ENCODE measurements at places on chromosomes 11 and 22.

GRCh38 chr11:107707215-107707671, 4.6 kb downstream of the SLN start:
- DNase-seq: no peak

DNA sequence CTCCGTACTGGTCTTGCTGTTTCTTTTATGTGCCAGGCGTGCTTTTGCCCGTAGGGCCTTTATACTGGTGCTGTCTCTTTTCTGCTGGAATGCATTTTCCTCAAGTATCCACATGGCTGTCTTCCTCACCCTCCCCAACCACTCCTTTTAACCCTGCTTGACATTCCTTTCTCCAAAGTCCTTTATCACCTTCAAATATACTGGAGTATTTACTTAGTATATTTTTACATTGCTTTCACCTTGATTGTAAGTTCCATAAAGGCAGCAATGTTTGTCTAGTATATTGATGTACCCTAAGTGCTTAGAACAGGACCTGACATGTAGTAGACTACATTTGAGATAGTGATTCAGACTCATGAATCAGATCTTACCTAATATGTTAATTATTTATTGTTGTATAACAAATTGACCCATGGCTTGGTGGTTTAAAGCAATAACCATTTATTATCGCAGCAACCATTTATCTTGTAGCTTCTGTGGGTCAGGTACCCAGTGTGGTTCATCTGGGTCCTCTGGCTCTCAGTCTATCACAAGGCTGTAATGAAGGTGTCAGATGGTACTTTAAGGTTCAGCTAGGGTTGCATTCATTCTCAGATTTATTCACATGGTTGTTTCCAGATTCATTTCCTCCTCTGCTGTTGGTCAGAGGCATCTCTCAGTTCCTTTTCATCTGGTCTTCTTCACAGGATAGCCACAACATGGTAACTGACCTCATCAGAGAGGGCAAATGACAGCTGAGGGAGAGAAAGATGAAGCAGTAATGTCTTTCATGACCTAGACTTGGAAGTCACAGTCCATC, 34.2 kb downstream of the DDX10 start:
- no peak for DNase-seq

GRCh38 chr22:27870234-27871191, 48.5 kb downstream of the PITPNB start:
- DNase-seq: no peak

GRCh38 chr11:70348608-70349007, 49.7 kb upstream of the CTTN start:
- DNase-seq: no peak

- no peak for DNase-seq
These were observed 3.6 kb upstream of the CSNK1E start for GRCh38 chr22:38320605-38321402.

- DNase-seq: no peak
These were observed 26.9 kb upstream of the GRAMD4 start for GRCh38 chr22:46593211-46593681.

DNA sequence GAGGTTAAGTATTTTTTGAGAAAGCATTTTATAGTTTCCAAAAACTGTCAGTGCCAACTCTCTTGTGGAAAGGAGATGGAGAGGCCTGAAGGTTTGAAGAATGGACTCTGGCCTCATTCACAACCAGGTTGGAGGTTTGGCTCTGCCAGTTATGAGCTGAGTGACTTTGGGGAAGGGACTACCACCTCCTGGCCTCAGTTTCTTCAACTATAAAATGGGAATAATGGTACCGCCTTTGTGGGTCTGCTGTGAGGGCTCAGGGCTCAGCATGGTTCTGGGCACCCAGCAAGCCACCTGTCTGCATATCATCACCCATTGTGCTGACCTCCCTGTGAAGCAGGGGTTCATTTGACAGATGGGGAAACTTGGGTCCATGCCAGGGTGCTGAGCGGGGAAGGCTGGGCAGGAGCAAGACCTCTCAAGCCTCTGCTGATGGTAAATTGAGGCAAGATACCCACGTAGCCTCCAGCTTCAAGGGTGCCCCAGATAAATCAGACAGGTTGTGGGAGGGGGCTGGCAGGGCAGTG, 3.5 kb upstream of the LIF start:
- no peak for DNase-seq

- no peak for DNase-seq
These were observed 36.0 kb upstream of the LDLRAD3 start for GRCh38 chr11:35907648-35908431.

- DNase-seq: no peak
These were observed 322.8 kb downstream of the LARGE1 start for GRCh38 chr22:33597274-33597985.

DNA sequence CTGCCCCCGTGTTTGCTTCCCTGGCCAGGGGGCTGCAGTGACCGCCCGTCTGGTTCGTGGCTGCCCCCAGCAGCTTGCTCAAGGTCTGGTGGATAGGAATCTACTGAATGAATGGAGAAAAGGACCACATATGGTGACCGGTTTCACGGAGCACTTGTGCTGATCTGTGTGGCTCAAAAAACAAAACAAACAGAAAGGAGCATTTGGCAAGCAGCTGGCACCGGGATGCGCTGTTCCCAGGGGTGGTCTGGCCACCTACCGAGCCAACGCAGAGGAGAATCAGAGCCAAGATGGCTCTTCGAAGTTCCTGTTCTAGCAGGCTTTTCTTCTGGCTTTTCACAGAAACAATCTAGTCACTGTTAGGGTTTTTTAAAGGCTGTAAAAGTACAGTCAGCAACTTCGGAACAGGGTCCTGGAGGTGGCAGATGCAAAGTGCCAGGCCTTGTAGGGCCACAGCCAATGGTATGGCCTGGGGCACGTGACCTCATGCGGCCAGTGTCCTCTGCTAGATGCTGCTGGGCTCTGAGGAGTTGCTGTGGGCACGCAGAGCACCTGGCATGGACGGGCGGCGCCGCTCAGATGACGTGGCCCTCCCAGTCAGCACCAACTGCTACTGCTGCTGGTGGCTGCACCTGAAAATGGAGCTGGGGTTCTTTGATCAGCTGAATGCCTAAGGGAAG, 27.3 kb upstream of the PACSIN2 start:
- DNase-seq: no peak

DNA sequence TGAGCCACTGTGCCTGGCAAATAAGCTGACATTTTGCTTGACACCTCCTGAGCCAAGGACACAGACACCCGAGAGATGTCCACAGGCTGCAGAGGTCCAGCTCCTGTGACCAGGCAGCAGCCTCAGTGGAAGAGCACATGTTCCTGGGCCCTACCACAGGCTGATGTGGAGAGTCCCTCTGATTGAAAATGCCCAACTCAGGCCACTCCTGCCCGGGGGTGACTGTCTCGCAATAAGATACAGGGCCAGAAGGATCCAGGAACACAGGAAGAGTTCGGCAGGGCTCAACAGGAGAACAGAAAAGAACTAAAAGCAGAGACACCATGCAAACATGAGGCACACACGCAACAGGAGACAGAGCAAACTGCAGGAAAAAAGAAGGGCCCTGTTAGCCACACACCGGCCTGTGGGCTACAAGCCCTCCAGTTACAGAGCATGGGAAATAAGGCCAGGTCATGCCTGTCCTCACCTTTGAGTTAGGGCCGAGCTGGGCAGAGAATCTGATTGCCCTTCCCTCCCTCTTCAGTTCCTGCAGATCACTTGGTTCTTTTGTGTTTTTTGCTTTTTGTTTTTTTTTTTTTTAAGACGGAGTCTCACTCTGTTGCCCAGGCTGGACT, 28.3 kb upstream of the MALAT1 start:
- no peak for DNase-seq

DNA sequence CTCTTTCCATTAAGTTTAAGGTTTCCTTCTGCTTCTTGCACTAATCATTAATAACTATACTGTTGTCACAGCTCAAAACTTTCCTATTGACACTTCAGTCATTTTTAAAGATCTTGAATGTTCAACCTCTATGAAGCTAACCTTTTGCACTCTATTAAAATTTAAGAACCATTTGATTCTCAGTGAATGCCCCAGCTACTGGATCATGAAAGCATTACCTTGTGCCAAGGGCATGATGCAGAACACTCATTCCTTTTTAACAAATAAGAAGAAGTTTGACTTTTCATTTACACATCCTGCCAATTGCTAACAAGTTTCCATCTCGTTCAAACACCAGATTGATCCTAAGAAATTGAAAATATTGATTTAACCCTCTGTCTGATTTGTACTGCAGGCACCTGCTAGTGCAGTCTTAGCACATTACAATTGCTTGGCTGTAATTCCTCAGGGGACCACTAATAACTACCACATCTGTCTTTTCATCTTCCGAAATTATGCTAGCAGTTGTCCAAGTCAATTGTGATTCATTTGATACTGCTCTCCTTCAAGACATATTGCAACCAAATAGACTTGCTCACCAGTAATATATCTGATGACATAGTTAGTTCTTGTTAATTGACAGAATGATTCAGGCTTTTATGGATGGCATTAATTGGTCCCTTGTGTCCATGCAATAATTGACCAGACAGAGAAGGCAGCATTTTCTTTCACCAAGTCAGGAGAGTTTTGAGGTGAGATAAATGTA, 158.4 kb downstream of the TEAD1 start:
- DNase-seq: no peak

GRCh38 chr11:61954851-61955421, 4.8 kb downstream of the BEST1 start:
- no peak for DNase-seq

DNA sequence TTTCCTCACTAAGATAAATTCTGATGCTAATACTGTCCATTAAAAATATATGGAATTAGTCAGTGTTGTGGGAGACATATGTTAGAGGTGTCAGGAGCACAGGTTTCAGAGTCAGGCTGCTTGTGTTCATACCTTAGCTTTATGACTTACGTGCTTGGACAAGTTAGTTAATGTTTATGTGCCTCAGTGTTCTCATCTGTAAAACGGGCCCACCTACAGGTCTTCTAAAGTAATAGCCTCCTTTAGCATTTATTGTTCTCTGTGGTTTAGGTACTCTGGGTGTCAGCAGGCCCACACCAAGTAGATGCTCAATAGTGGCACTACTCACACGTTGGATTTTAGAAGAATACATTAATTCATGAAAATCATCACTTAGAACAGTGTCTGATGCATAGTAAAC, 308.7 kb upstream of the ZC3H12C start:
- no peak for DNase-seq

DNA sequence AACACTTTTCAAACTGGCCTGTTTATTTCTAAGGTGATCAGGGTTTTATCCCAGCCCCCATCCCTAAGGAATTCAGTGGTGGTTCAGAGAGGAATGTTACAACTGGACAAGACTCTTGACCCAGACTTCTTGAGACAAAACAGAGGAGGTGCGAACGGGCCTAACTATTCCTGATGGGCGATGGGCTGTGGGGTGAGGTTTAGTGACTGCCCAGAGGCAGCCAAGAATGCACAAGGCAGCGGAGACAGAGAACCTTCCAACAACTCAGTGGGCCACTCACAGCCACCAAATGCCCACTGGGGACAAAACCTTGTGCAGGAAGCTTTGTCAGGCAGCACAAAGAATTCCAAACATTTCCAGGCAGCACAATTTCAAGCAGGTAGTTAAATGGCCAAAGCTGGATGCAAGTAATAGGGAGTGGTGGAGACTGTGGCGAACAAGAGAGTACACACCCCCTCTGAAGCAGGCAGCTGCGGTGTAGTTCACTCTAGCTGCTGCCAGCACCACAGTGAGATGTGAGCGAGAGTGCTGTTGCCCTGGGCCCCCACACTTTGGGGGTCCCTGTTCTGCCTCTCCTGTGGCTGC, 29.2 kb downstream of the SCUBE1 start:
- DNase-seq: no peak

DNA sequence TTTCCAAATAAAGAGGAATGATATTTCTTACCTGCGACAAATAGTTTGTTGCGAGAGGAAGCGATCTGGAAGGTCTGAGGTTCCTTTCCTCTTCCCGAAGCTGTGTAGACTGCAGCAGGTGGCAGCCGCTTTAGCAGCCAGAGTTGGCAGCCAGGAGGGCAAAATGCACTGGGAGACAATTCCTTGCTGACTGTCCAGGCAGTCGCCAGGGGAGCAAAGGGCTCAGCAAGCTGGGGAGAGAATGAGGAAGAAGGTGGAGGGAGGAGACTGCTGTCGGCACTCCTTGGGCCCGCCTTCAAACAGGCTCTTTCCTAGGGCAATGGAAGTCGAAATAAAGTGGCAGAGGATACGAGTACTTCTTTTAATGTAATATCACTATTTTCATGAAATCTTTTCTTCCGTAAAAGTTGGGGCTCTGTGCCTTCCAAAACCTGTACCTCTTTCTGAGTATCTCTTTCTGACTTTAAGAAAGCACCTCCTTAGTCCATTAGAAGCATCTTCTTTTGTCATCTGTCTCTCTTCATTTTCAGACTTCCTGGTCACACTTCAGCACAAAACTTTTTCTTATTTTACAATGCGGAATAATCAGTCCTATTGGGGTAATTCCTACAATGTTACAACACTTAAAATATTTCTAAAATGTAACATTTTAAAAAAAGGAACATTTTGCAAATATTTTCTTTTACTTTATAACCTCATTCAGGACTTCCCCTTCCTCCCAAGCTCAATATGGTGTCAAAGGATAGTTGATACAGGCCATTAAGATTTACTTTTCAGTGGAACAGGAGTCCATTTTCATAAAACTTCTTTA, at the start of gene IL18:
TSS of gene IL18 (minus strand) at position 220 of the 811 bp plus-strand sequence. CDS start 9,041 bp downstream, outside the sequence.
- DNase-seq: no peak

- no peak for DNase-seq
These were observed 34.5 kb downstream of the ELF5 start for GRCh38 chr11:34478845-34479663.

GRCh38 chr22:45087802-45088201, 75.9 kb upstream of the NUP50 start:
- DNase-seq: no peak

DNA sequence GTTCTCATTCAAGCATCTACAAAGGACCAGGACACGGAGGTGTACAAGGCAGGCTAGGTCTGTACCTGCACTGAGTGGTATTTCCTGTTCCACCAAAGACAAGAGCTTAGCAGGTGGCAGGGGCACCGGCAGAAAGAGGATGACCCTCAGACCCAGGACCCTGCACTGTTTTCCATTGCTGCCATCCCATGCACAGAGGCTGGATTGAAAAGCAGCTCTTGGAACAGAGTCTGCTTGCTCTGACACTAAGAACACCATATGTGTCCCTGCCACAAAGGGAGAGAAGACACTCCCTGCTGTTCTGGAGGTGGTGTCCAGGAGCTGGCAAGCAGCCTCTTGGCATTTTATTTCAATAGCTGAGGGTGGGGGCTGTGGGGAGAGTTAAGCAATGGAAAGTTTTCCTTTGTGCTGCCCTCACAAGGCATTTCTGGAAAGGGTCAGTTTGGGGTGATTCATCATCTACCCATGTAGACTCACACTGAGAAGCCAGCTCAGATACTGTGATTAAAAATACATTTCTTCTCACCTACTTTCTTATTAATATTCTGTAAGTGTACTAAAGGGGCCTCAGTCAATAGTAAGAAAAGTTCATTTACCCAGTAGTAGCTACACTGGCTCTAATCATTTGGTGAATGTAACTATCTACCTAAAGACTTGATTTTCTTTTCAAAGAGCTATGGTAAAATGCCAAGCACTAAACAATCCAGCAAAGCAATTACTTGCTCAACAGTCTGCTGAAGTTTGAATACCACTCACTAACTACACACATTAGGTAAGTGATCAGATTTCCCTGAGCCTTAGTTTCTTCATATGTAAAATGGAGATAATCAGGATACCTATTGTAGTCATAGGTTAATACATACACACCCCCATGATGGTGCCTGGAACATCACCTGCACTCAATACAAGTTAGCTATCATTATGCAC, 55.2 kb downstream of the SLC1A2 start:
- DNase-seq: no peak

Measured in activated CD4-positive, CD25-positive, alpha-beta regulatory T cell (primary cell).